ENCODE measurements at places on chromosomes 6 and 20.
A peak's percentile ranks its signal among the peaks of the same experiment; 100 is the strongest.

- DNase-seq, result no peak
These were observed 29.9 kb upstream of the PRDM1 start for GRCh38 chr6:106056060-106056745.

- DNase-seq, result peak; percentile 21
These were observed 654 bp downstream of the WASF1 start for GRCh38 chr6:110178626-110179405.

GRCh38 chr6:25448965-25449538 lies 169.9 kb downstream of the CARMIL1 start:
- DNase-seq, result no peak

GRCh38 chr20:3681931-3682781 lies at the start of gene ADAM33:
Gene ADAM33, minus strand, starts transcription at chr20:3682010. Its CDS starts 6 bp downstream, at chr20:3682004.
- DNase-seq, result no peak

- no peak for DNase-seq
These were observed 432.6 kb downstream of the MMUT start for GRCh38 chr6:49030251-49031020.

DNA sequence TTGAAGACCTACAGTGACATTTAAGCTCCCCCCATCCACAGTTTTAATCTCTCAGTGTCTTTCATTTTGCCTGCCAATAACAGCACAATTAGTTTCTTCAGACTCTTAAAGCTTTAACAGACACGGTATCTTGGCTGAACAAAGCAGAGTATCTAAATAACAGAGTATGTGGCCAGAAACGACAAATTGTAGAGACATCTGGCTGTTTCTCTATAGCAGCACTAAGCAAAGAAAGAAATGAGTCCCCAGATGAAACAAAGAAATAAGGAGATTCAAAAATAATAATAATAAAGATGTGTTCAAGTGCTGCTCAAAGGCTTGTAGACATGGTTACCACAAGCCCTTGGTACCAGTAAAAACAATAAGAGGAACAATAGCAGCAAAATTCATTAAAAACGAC lies 97.8 kb upstream of the HDAC2 start:
- DNase-seq, result no peak

DNA sequence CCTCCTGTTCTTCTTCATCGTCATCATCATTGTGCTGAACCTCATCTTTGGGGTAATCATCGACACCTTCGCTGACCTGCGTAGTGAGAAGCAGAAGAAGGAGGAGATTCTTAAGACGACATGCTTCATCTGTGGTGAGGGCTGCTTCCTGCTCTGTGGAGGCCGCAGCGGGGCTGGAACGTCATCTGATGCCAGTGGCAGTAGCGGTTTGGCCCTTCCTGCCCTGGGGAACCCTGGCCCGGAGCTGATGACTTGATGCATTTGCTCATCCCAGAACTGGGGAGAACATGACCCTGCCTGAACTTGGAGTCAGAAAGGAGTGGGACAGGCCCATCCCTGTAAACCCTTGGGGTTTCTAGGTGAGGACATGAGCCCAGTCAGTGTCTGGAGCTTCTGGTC lies 18.7 kb downstream of the UQCC2 start:
- no peak for DNase-seq

GRCh38 chr20:768426-768978 lies at the start of gene SLC52A3:
Gene SLC52A3, minus strand, starts transcription at chr20:768500. Its CDS starts 2,726 bp downstream, at chr20:765774.
- DNase-seq, result no peak

GRCh38 chr20:15241681-15242080 lies 904.3 kb upstream of the FLRT3 start:
- peak; percentile 6 for DNase-seq

DNA sequence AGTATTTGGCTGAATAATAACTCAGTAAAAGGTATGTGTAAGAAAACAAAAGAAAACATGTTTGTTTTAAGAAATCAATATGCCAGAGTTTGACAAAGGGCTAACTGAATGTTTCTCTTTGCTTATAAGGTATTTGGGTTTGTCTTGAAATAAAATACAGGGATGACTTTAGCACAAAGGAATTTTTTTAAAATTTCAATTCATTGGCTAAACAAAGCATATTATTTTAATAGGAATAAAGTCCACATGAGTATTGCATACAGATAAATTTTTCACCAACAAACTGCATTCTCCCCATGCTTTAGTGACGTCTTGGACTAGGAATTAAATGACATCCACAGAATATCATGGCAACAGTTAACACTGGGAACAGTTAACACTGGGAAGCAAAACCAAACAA lies 480.0 kb upstream of the JAG1 start:
- no peak for DNase-seq

DNA sequence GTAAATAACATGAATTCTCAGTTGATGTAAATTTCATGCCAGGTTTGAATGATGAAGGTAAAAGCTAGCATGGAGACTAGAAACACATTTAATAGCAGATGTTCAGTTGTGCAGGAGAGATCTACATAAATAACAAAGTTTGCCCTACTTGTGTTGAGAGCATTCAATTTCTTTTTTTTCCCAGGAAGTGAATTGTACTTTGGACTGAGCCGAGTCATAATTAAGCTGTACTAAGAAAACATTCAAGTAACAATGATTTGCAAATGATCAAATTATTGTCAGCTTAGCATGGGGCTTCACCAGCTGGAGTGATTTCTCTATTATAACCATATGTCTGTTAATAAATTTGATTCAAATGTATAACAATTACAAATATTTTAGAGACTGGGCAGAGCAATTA lies 893.5 kb upstream of the MAP3K7 start:
- no peak for DNase-seq

DNA sequence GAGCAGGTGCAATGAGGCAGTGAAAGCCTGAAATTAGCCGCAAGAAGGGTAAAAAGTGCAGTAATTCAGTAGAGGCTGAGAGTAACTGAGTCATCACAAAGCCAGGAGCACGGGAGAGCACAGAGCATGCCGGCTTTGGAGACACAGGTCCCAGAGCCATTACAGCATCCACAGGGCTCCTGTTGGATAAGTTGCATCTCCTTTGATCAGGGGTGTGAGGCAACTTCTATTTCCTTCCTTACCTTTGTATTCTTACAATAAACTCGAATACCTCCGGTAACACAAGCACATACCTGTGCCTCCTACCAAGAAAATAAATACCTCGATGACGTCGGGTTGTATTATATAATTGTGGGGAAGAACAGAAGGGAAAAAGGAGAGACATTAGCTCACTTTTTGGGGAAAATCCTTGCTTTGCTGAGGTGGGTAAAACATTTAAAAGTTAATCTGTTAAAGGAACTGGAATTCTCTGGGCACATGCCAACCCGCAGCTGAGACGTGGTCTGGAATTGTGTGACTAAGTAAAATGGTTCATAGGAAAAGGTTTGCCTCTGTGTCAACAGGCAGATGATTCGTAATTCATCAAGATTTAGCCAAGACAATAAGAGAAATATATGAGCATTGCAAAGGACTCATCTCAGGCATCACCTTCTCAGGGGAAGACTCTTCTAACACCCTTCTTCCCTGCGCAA lies 360.7 kb upstream of the ZFP64 start:
- DNase-seq, result peak; percentile 62

DNA sequence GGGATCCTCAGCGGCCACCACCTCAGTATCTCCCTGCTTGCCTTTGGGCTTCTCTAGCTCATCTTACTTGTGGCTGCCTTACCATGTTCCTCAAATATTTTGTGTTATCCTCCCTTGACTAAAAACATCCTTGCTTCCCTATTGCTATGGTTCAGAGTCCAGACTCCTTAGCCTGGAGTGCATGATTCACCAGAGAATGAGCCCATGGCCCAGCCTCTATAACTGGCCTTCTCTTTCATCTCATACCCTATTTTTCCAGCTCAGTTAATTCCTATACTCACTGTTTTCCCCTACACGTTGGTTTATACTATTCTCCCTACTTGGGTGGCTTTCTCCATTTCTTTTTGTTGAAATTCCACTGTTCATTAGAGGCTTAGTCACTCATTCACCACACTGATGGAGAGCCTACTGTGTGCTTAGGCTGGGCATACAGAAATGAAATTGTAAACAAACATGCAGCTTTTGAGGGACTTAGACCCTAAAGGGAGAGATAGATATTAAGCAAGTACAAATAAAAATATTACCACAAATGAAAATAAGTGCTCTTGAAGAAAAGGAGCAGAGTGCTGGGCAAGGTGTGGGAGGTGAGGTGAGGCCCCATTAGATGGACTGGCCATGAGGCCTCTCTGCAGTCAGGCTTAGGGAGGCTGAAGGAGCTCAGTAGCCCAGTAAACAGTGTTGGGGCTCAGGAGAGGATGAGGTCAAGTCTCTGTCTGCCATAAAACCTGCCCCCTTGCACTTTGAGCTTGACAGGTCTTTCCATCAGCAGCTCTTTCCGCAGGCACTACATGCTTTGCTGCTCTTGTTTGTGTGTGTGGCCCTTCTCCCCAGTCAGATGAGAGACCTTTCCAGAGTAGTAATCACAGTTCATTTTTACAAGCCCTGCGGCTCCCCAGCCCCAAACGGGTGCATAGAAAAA lies 109.3 kb downstream of the TCP11 start:
- no peak for DNase-seq

DNA sequence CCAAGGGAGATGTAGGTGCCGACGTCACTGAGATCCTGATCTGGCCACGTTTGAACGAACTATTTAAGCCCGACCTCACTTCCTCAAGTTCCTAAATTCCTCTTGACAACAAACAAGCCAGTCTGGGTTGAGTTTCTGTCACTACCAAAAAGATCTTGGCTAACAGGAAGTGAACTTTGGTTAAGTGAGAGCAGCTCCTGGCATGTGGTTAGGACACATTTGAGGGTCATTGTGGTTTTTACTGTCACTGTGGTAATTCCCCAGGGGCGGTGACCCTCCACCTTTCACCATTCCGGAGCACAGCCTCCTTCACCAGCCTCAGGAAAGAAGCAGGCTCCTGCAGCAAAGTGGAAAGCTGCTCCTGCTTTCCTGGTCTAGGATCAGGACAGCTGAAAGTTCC lies 43.1 kb upstream of the ZNF831 start:
- DNase-seq, result no peak

DNA sequence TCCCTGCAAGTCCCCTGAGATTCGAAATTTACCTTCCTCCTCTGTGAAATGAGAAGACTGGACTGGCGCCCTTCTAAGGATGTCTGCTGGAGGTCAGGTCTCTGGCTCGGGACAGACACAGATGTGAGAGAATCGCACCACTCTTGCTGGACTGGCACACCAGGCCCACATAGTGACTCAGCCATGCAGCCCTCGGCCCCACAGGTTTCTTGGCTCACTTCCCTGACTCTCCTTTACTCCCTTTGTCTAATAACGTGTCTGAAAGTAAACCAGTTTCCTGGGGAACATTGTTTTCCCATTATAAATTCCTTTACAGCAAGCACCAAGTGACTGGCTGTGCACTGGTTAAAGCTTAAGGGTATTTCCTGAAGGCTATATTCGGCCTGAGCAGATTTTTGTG lies 106.7 kb upstream of the PLEKHG1 start:
- no peak for DNase-seq

Data from fibroblast of skin of left biceps (primary cell).